T47D (cell line): ENCODE measurements at places on chromosomes 7 and 10.

- no peak for DNase-seq
Measured at GRCh38 chr7:45898222-45898621, 9.9 kb downstream of the IGFBP1 start.

DNA sequence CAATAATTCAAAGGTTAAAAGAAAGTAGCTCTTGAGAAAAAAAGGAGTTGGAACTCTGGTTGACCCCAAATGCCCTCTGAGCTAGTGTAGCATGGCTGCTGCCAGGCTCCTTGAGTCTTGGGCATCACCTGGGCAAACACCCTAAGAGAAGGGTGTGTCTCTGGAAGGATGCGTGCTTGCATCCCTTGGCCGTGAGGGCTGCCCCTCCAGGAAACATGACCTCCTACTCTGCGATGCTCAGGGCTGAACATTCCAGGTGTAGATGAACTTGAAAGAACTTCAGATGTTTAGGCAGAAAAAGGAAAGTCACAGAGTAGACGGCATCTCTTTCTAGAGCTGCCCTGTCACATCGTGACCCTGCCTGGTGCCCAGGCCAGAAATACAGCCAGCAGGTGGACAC, 189.4 kb upstream of the TCERG1L start:
- no peak for DNase-seq

DNA sequence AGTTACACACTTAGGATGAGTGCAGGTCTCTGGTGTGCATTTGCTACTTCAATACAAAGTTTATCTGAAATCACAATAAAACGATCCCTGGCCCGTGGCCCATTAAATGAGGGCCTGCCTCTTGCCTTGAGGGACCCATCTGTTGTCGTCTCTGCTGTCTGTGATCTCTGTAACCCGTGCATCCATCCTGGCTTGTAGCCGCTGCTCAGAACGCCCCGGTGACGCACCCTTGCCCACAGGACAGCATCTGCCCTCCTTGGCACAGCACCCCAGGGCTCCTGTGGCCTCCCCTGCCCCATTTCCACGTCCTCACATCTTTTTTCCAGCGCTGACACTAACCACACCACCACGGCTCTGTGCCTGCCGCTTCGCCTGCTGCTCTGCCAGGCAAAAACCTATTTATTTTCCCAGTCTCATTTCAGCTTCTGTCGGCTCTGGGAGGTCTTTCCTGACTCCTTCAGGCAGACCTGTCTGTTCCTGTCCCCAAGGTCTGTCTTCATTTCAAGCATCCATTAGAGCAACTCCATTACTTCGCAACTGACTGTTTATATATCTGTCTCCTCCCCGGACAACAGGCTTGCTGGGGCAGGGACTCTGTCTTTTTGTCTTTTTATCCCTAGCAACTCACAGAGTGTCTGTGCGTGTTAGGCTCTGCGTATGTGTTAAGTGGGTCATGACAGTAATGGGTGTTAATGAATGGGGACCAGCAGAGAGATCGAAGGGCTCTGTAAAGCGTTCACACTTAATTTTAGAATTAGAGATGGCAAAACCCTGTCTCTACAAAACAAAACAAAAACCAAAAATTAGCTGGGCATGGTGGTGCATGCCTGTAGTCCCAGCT, 16.4 kb downstream of the CARD11 start:
- DNase-seq: no peak

- no peak for DNase-seq
Measured at GRCh38 chr7:70630818-70631457, 501.0 kb upstream of the GALNT17 start.

GRCh38 chr7:121084748-121085336, 96.3 kb downstream of the CPED1 start:
- DNase-seq: no peak

GRCh38 chr7:42237811-42238541, 967 bp upstream of the GLI3 start:
- peak; percentile 63 for DNase-seq

DNA sequence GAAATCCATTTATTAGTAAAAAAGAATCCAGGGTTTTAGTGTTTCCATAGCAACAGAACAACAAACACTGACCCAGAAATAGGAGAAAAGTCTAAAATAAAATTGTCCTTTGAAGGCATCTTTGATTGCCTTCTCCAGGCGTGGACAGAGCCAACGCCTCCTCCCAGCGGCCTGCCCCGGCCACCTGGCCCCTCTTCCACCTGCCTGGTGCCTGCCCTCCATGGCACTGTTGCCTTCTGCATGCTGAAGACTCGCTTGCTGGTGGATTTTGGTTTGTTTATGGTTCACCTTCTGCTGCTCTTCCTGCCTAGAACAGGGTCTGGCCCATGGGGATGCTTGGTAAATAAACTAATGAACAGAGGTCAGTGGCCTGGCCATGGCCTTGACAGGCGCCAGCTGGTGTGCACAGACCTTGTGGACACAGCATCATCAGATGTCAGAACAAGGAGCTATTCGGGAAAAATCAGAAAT, 107.4 kb downstream of the DYNC2I1 start:
- DNase-seq: no peak

DNA sequence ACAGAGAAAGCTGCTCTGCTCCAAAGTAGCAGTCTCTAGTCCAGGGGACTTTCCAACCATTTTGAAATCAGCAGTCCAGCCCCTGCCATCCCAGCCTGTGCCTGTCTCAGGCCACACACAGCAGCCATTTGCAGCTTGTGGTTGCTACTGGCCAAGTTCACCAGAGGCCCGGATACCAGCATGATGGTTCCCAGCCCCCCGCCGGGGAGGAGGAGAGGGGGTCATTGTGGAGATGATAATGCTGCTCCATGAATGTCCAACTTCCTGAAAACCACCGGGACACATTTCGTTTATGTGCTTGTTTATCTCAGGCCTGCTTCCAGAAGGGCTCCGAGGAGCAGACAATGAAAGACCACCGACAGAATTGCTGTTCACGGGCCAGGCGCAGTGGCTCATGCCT, 160.0 kb downstream of the UBE2H start:
- DNase-seq: no peak

- DNase-seq: no peak
Measured at GRCh38 chr7:132009778-132010177, 453.4 kb upstream of the PODXL start.
